ENCODE measurements at places on chromosomes 6 and 20.

DNA sequence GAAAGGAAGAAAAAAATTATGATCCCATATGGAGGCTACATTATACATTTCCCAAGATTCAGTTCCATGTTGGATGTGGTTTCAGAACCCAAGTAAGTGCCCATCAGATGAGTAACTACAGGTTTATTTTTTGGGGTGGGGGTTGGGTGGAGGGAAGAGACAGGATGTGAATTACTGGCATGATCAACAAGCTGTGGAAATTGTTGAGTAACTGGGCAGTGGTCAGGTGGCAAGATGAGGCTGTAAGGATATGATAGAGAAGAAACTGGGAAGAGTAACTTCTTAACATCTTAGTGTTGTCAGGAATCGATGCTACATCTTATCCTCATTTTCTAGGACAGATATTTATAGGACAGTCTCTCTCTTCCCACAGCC, 153.5 kb downstream of the CFAP61 start:
- DNase-seq: no peak

GRCh38 chr20:7091655-7092054, 324.2 kb downstream of the BMP2 start:
- no peak for DNase-seq

DNA sequence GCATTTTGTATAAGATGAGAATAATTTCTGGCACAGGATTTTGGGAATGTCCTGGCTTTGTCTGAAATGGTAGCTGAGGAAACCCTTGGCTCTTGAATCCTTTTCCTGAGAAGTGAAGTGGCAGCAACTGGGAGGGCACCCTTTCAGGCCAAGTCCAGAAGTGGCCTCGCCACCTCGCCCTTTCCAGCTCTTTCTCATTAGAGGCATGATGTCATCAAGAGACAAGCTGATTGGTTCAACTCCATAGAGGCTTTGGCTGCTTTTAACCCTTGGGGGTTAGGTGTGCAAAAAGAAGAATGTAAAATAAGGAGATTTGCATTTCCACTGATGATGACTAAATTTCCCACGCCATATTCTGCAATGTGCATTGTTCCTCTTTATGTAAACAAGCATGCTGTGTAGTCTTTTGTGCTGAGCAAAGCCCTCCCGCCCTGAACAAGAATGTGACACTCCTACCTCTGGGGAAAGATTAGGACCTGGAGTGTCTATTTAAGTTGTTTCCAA, 116.5 kb downstream of the TCP11 start:
- DNase-seq: no peak

DNA sequence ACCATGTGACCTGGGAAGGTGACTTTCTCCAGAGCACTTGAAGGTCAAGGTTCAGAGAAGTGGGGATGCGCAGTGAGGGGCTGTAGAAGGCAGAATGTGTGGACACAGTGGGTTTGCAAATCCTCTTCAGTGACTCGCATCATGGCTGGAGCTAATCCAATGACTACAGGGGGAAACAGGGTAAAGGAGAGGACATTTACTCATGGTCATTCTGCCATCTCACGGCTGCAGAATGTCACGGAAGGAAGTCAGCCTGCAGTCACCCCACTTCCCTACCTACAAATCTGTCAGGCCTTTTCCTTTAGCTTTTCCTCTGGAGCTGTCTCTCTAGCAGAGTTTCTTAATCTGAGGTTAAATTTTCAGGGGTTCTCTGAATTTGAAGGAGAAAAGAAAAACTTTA, 337.6 kb downstream of the CDC5L start:
- DNase-seq: no peak

GRCh38 chr20:33339515-33340058, 56.6 kb downstream of the BPIFB1 start:
- DNase-seq: no peak

DNA sequence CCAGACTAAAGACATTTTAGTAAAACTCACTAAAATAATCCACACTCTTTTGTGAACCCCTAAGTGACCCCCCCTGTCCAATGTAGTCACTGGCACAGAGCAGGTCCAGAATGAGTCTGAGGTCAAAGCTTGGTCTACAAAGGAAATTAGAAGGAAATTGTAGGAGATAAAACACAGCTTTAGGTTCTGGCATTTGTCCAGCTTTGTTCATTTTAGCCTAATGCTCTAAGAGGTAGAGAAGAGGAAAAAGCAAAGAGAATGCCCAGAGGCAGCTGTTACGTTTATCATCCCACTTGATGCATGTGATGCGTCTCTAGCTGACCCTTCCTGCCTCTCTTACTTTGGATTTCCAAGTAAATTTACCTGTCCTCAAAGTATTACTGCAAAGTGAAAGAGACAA, 62.5 kb downstream of the CNKSR3 start:
- DNase-seq: no peak

- DNase-seq: no peak
Observed at GRCh38 chr6:79605061-79605460, 26.1 kb upstream of the SH3BGRL2 start.

- DNase-seq: no peak
Observed at GRCh38 chr6:7401075-7401474, 11.5 kb downstream of the RIOK1 start.

- no peak for DNase-seq
Observed at GRCh38 chr6:161732594-161732993, 458.7 kb upstream of the AGPAT4 start.

DNA sequence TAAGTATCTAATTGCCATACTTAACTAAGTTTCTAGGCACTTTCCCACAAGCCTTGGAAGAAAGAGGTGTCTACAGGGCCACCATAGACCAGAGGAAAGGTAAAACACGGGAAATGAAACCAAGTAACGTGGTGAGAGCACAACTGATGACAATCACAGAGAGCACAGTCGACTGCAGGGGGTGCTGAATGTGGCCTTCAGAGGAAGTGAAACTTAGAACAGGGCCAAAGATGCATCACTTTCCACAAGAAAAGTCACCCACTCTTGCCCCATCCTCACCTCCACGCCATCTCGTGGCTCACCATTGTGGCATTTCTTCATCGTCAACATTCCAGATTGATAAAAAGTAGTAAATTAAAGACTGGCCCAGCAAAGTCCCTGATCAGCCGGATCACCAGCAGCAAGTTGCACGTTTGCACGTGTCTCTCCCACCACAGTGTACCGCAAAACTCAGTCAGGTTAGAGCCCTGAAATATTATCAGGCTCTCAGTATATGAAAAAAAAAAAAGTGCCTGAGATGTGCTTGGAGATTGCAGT, 31.4 kb downstream of the HIVEP2 start:
- DNase-seq: no peak

GRCh38 chr20:60269573-60270162, 311.4 kb downstream of the CDH26 start:
- no peak for DNase-seq

- no peak for DNase-seq
Observed at GRCh38 chr20:37381621-37382471, 35.9 kb downstream of the SRC start.

GRCh38 chr6:39776581-39776980, 15.6 kb upstream of the DAAM2 start:
- no peak for DNase-seq

DNA sequence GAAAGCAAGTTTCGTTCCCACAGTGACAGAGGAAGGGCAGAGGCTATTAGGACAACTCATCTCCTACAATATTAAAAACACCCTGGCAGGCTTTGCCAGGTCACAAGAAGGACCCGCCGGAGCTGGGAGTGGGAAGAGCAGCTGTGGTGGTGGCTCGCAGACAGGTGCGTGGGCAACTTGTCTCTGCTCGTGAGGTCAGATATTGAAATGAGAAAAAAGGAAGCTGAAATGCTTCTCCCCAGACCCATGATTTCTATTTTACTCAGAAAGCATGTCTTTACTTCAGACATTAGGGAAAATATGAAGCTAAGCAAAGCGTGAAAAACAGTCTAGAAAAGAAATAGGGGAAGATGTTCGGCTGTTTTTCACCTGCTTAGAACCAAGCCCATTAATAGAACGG, 166.3 kb upstream of the EEF1E1 start:
- no peak for DNase-seq

DNA sequence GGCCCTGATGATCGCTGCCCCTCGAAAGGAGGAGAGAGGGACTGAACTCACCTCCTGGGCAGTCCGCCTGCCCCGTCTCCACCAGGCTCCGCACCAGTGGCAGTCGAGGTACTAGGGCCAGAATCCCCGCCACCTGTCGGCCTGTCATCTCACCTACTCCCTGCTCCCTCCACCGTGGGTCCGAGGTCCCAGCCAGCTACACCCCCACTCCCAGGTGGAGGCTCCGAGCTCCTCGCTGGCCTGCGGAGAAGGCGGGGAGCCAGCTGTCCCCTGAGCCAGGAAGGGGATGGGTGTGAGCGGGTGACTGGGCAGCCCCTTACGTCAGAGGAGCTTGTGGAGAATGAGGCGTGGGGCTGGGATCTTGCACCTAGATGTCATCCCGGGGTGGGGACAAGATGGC, 1066.5 kb upstream of the MANEA start:
- DNase-seq: no peak

GRCh38 chr6:125798734-125799508, 8.2 kb downstream of the NCOA7 start:
- DNase-seq: no peak

DNA sequence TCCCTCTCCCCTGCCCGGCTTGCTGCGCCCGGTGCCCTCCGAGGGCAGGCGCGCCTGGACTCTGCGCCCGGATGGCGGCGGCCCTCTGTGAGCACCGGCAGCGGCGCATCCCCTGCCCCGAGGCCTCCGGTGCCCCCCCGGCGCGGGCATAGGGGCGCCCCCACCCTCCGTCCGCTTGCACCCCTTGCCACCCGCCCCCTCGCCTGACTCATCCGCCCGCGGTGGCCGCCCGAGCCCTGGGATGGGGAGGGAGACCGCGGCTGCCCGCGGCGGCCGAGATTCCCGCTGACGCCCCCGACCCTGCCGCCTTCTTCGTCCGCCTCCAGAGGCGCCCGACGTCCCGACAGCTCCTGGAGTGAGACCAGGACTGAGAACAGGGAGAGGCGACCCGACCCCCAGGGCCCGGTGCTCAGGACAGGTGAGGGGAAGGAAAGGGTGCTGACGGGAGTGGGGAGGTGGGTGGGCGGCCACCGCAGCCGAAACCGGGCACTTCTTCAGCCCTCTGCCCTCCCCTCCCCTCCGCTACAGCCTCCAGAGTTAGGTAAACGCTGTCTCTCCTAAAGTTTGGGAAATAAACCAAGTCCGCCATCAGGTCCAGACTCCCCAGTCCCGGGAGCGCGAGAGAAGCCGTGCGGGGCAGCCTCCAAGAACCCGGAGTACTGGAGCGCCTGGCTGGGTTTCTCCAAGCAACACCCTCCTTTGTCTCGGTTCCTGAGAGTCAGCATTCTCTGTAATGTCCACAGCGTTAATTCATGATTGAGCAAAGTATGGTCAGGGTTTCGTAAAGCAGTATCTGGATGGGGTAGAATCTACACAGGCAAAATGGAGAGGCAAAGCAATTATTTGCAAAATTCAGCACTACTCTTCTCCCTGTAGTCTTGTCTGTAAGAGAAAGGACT, 539 bp downstream of the TMEM200A start:
- DNase-seq: no peak

GRCh38 chr20:31790401-31790800, 28.8 kb upstream of the MYLK2 start:
- DNase-seq: no peak

GRCh38 chr6:21070620-21071019, 522.9 kb upstream of the SOX4 start:
- DNase-seq: no peak

GRCh38 chr6:87658516-87658915, 43.5 kb downstream of the AKIRIN2 start:
- DNase-seq: no peak

DNA sequence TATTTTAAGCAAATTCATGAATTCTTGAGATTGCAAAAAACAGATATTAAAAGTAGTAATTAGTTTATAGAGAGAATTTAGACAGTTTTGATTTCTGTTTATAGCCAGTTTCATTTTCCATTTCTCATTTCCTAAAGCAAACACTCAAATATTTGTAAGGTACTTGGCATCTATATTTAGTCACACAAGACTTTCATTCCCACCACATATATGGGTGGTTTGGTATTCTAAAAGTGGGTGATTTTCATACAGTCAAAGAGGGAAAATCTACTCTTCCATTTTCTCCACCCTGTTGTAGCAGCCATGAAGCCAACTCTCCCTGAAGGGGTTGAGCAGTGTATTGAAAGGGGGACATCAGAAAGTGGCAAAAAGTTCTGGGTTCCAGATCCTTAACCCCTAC, 181.1 kb upstream of the SUPT3H start:
- no peak for DNase-seq

DNA sequence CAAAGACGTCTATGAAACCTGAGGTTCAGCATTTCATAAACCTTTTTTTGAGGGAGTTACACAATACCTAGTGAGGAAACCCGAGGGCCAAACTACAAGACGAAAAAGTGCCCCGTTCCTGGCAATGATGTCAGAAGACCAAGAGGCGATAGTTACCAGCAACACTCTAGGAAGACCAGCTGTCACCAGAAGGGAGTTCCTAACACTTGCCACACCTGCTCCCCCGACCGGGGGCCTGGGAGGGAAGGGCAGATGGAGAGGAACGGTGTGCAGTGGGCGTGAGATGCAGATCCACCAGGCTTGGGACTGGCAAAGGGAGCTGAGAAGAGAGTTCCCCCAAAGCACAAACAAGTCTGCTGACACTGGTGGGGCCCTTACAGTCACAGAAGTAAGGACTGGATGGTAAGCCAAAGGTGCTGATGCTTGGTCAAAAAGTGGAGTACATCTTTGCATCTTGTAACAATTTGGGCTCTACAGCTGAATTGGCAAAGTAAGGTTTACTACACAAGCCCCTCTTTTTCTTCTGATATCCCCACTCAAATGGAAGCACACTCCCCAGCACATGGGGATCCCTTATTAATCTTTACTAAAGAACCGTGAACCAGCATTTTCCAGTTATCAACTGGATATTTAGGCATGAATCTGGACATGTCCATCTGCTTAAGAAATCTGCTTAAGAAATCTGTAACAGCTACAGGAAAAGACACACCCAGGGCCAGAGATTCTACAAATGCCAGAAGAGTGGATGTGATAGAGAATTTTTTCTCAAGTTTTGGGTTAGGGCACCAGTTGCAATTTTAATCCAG, 38.5 kb downstream of the PANK2 start:
- DNase-seq: no peak

- no peak for DNase-seq
Observed at GRCh38 chr20:21781446-21782075, 76.1 kb downstream of the PAX1 start.

DNA sequence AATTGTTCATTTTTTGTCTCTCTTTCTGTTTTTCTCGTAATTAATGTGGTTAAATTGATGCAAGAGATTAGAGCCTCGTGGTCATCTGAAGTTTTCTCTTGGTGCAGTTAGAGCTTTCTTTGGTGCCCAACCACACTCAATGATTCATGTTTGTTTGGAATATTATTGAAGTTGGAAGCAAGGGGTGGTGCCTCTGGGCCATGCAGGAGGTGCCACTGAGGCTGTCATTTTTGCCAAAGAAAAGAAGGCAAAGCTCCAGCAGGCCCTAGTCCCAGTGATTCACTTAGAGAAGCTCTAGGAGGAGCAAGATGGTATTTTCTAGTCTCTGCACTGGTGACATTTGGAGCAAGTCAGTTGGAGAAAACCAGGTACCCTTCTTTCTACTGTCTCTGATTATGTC, 144.5 kb upstream of the RALGAPA2 start:
- DNase-seq: no peak

DNA sequence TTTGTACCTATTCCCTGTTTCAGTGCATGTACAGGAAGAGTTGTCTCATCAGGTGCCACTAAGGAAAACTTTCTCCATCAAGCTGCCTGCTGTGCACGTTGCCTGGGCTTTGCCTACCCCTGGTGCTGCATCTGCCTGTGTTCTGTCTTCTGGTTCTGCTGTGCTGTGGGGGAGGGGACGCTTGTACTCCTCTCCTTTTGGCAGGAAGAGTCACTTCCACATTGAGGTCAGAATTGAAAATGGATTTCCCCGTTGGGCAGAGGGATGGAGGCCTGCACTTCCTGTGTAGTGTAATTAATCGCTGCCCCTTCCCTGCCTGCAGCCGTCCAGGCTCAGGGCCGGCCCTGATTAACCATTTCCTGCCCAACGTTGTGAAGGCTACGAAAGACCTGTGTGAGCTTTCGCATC, 153.3 kb downstream of the SCML4 start:
- no peak for DNase-seq
